ENCODE measurements at places on chromosomes 2 and 18.

DNA sequence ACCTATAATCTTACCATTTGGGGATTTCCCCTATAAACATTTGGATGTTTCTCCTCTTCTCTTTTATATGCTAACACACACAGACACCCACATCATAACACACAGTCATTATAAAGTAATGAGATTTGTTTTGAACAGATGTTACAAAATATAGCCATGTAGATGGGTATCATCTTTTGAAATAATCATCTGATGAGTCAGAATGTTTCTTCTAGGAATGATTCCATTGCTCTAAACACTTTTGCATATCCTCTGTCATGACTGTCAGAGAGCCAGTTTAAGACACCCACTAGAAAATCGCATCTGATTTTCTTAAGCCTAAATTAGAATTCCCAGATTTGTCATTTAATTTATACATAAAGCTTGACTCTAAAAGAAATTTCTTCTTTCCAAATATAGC lies 442.6 kb downstream of the CMPK2 start:
- DNase-seq, result no peak

DNA sequence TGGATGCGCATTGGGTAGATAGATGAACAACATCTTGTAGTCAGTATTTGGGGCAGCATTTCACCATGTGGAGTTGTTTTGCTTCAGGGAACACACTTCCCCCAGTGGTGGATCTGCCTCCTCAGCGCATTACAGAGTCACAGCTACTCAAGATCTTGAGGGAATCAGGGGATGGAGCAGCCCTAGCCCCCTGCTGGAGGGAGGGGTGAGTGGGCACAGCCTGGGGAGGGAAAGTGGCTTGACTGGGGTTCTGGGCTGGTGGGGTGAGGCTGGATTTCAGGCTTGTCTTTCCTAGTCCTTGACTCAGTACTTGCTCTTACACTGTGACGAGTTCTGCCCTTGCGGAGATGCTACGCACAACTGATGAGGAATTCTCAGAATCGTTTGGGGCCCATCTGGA lies 271.0 kb upstream of the HS6ST1 start:
- DNase-seq, result no peak

- DNase-seq, result no peak
These were observed 249.8 kb downstream of the NBAS start for GRCh38 chr2:15311201-15311907.

- DNase-seq, result no peak
These were observed 27.4 kb downstream of the PPP1CB start for GRCh38 chr2:28779001-28779400.

DNA sequence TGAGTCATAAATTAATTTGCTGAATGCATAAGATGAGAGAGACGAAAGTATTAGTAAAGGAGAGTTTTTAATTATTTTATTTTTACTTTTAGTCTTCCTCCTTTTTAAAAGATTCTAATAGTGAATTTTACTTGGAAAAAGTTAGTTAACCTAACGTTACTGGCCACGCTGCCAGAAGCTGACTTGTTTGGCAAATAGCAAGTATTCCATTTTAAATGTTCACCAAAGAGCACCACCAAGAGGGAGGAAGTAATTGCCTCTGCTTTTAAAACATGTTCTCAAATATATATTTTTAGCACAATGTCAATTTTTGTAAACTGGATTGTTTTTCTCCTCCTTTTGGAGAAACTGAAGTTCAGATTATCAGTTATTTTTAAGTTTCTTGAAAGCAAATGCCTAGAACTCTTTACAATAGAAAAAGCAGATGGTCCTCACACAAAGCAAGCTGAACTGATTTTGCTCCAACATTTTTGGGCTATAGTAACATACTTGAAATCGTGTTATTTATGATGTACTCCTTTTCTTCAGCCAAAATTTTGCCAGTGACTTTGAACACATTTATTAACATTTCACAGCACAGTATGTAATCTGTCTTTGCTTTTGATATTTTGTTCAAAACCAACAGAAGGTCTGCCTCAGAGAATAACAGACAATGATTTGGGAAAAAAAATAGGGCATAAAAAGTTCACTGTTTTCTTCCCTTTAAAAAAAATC lies 1311.0 kb upstream of the FAM98A start:
- no peak for DNase-seq

DNA sequence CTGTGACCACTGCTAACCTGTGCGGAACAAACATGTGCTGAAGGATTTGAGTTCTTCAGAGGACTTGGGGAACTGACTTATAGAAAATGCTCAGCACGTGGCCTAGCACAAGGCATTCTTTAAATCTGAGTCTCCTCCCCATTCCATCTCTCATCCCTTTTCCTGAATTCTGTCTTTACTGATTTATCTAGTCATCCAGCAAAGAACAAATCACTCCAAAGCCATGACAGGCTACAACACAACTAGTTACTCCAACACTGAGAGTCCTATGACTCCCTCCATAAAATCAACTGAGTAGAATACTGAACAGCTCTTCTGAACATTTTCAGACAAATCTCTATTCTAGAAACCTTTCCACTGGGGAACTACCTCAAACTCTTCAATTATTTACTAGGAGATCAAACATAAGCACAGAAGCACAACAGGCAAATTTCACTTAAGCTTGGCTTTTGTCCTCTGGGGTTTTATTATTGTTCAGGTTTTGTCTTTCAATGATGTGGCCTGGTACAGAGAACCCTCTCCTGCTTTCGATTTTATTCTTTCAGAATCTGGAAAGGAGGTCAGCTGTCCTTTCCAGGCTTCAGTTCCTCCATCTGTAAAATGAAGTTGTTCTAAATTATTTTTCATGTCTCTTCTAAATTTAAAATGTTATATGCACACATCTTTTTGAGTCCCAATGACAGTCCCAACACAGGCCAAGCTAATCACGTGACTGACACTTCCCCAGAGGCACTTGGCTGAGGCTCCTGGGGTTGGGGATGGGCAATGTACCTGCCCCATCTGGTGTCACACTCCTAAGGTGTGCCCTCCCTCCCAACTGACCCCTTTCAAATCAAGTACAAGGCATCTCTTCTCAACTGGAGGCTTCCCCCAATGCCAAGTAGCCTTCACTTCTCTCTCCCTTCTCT lies 31.8 kb downstream of the RNU4ATAC start:
- no peak for DNase-seq

DNA sequence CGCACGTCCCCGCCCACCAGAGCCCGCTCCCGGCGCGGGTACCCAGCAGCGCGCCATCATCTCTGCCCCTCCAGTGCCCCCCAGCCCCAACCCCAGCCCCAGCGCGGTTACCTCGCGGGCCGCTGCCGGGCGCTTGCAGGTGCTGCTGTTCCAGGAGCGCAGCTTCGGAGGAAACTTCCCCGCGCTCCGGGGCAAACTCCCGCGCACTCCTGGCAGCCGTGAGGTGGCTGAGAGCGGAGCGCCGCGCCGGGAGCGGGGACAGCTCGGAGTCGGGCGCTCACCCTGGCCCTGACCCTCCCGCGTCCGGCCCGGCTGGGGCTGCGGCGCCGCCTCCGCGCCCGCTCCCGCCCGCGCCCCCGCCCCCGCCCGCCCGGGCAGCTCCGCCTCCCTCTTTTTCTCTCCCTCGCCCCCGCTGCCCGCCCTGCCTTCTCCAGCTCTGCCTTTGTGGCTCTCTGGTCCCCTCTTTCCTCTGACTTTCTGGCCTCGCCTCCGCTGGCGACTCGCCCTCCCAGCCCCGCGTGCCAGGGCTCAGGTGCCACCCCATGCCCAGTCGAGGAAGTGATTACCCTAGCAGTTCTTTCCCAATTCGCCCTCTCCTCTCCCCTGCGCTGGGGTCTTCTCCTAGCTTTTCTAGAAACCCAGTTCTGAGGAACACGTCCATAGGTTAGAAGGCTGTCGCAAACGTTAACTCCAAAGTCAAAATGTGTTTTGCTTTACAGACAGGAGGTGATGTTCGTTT lies at the start of gene CHST9:
TSS of gene CHST9 (minus strand) at position 284 of the 739 bp plus-strand sequence. CDS start 42,499 bp downstream, outside the sequence.
- DNase-seq, result no peak

GRCh38 chr2:191209340-191209739 lies 35.9 kb upstream of the MYO1B start:
- no peak for DNase-seq

DNA sequence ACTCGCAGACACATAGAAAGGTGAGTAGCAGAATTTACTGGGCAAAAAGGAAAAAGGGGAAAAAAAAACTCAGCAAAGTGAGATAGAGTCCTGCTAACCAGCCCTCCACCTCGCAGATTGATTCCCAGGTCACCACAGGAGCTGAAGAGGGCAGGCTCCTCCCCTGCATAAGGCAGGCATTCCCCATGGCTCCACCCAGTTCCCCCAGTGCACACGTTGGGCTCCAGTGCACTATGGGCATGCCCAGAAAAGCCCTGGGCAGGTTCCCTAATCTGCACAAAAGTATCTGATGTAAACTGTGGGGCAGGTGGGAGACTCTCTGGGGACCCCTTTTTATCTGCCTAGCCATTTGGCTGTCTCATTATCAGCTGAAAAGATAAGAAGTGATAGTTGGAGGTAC lies 461.2 kb upstream of the TMEFF2 start:
- DNase-seq, result no peak

DNA sequence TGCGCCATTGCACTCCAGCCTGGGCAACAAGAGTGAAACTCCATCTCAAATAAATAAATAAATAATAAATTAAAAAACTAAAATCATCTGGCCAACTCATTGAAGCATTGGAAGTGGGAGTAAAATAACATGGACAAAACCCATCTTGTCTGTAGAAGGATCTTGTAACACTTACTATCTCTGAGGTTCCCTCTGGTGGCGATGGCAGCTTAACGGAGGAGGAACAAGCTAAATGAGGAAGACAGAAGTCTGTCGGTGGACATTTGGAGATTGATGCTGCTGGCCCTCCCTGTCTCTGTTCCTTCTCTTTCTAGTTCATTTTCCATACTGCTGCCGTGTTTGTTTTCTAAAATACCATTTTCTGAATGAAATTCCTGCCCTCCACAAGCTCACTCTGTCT lies 43.4 kb downstream of the ZCCHC2 start:
- DNase-seq, result no peak

GRCh38 chr2:46449700-46450099 lies 29.7 kb upstream of the TMEM247 start:
- no peak for DNase-seq

DNA sequence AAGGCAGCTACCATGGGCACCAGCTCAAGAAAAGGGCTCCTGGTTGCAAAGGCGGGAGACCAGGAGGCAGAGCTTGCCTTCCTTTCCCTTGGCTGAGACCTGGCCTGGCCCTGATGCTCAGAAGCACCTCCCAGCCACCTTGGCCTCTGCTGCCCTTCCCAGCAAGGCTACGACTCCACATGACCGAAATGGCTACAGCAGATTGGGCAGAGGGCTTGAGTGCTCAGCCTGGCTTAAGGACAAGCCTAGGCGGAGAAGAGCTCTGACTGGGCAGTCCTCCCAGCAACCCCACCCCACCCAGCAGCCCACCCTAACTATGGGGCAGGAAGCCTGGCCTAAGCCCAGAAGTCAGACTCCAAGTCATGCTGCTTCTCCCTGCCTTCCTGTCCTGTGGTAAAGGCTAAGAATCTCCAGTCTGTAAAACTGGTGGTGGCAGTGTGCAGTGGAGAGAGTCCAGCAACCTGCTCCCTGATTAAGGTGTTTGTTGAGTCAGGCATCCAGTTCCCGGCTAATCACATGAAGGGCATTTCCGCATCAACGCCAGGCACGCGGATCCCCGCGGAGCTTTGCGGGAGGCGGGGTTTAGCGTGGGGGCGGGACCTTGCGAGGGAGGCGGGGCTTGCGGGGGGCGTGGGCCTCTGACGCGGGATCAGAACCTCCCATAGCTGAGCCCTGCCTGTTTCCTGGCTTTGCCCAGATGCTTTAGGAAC lies 256.0 kb downstream of the BCL11A start:
- DNase-seq, result no peak

DNA sequence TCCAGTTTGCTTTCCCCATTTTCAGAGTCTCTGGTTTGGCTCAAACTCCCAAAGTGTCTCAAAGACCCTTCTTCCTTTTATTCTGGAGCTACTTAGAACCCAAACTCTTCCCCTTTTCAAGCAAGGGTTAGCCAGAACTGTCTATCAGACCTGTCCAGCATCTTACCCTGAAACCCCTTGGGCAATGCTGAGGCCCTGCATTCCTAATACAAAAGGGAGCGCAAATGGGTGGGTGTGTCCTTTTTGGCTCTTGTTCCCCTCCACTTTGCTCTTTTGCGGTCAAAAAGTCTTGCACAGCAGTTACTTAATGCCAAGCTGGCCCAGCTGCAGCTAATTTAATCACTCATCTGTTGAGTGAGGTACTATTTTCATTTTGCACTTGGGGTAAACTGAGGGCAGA lies 231.2 kb upstream of the FOSL2 start:
- no peak for DNase-seq

DNA sequence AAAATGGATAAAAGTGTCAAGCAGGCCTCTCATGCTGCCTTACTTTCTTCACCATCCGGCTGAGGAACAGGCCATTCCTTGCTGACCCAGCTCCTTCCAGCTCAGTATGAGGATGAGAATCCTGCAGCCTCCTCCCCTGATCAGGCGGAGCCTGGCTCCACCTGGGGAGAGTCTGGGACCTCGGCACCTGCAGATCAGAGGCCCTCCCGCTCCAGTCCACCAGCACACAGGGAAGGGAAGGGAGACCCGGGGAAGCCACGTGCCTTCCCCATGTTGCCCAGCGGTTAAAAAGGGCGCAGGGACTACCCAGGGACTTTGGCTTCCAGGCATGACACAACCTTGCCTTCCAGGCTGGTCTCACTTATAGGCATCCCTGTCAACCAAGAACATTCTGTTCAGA lies 172.0 kb downstream of the NDUFA10 start:
- no peak for DNase-seq

- no peak for DNase-seq
These were observed 14.4 kb downstream of the FBLN7 start for GRCh38 chr2:112152476-112153178.

DNA sequence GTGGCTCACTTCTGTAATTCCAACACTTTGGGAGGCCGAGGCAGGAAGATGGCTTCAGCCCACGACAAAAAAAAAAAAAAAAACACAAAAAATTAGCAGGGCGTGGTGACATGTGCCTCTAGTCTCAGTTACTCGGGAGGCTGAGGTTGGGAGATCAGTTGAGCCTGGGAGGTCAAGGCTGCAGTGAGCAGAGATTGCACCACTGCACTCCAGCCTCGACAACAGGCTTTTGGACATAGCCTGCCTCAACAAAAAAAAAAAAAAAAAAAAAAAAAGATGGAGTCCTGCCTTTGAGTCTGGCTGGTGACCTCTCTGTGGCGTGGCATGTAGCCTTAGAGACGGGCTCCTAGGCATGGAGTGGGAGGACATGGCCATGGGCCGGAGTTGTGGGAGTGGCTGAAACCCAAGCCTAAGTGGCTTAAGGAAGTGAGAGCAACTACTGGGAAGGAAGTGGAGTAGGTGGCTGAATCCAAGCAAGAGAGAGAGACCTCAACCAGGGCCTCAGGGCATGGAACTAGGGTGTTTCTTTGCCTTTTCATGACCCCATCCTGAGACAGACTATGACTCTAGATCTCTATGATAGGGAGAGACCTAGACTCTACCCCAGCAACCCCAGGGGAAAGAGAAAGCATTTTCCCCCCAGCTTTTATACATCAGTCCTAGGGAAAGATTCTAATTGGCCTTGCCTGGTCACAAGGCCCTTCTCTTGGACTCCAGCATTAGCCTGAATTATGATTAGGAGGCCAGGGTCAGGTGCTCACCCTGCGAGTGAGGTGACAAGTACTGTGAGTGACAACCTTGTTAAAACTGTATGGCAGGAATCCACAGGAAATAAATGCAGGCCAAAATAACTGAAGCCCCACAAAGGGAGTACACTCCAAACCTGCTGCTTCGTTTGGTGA lies 34.2 kb downstream of the NPAS2 start:
- no peak for DNase-seq

GRCh38 chr2:220512419-220512818 lies 885.0 kb downstream of the SLC4A3 start:
- DNase-seq, result no peak

GRCh38 chr2:70977605-70978205 lies 725 bp upstream of the ANKRD53 start:
- DNase-seq, result no peak

All from stimulated activated CD8-positive, alpha-beta memory T cell treated with anti-CD3 and anti-CD28 coated beads, Interleukin-4, amount 100 ng/mL, for 24 hours (primary cell).